Stomach (tissue), 19 donors: ENCODE measurements at places on chromosomes 11 and 22. TPM values are rescaled to one million over a fixed set of nuclear protein-coding genes. Genes with fewer than 3 reads are reported as not detected.
A peak's percentile ranks its signal among the peaks of the same experiment; 100 is the strongest.

- DNase-seq: no peak
These were observed 13.8 kb downstream of the OLFML1 start for GRCh38 chr11:7499081-7499480.

DNA sequence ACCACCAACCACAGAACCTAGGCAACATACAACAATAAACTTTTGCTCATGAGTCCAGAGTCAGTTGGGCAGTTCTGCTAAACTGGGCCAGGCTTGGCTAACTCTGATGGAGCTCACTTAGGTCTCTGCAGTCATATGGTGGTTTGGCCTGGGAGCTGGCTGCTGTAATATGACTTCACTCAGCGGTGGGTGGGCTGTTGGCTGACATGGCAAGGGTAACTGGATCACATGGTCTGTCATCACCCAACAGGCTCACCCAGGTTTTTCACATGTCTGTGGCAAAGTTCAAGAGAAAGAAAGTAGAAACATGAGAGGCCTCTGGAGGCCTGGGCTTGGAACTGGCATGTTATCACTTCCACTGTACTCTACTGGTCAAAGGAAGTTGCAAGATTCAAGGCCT lies 43.2 kb upstream of the CLMP start:
- no peak for DNase-seq

GRCh38 chr11:133269267-133269666 lies 263.0 kb downstream of the OPCML start:
- DNase-seq: no peak

- no peak for DNase-seq
These were observed 51.8 kb downstream of the C11orf96 start for GRCh38 chr11:43994196-43994595.

DNA sequence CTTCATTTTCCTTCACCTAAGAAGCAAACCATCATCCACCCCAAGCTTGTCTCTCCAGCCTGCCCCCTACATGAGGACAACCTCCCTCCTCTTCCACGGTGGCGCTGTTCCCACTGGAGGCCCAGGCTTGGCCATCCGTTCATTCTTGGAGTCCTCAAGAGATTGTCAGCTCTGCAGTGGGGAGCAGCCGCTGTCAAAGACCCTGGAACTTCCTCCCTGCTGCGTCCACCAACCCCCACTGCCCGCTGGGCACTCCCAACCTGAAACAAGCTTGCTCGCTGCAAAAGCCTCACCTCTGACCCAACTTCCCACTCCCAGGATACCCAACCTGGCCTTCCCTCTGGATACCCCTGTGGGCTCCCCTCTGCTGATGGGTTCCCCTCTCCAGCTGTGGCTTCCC lies 10.4 kb upstream of the CD81 start:
- no peak for DNase-seq

GRCh38 chr11:45082744-45083543 lies 63.5 kb upstream of the PRDM11 start:
- DNase-seq: no peak

- DNase-seq: no peak
These were observed 437.0 kb downstream of the TBC1D22A start for GRCh38 chr22:47199261-47199978.

- peak; percentile 26 for DNase-seq
These were observed 1.2 kb upstream of the NUP50 start for GRCh38 chr22:45162531-45162930.

ADORA2A gene
- 5.0 TPM for total RNA-seq

CCDC81 gene
- total RNA-seq: not detected

MS4A6A gene
- 56.2 TPM for total RNA-seq

KCNQ1OT1 gene
- 4.6 TPM for total RNA-seq
